ENCODE measurements at places on chromosomes 1 and 21.

GRCh38 chr1:95451904-95452303 is 217.9 kb downstream of the RWDD3 start:
- DNase-seq = no peak

GRCh38 chr1:107140703-107141490 is at the start of gene NTNG1:
Gene NTNG1 (plus strand): TSS chr1:107141039.
- no peak for DNase-seq

DNA sequence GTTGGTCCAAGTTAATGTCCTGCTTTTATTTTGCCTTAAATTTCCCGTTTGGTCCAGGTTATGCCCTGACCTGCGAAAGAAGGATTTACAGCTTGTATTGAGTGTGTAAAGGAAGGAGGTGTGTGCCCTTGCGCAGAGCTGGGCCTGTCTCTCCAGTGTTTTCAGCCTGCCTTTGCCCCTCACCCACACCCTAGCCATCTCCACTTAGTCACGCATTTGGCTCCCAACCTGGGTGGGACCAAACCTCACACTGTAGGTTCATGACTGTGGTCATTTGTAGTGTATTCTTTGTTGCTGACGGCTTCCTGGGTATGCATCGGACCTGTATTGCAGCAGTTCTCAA is 572 bp upstream of the SRSF10 start:
- peak; percentile 52 for DNase-seq

DNA sequence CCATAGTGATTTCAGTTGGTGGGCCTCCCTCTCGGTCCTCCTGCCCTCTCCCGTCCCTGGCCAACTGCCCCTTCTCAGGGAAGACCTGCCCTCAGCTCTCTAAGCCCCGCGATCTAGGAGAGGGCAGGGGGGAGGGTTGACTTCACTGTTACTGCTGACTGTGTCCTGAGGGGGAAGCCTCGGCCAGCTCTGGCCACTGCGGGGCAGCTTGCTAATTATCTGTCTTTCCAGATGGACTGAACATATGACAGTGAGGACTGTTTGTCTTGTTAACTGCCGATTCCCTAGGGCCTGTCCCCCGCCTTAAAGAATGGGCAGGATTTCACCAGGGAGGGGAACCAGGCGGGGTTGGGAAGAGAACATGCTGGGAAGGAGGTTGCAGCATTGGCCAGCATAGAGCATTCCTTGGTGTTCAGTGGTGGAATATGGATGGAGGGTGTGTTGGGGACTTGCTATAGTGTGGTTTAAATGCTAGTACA is 22.9 kb downstream of the NIPAL3 start:
- no peak for DNase-seq

- DNase-seq = no peak
Measured at GRCh38 chr1:104073463-104073902, 323.8 kb downstream of the AMY1C start.

- peak; percentile 64 for DNase-seq
Measured at GRCh38 chr1:213244664-213245091, 193.6 kb downstream of the RPS6KC1 start.

GRCh38 chr1:8325771-8326170 is 7.9 kb downstream of the SLC45A1 start:
- no peak for DNase-seq

DNA sequence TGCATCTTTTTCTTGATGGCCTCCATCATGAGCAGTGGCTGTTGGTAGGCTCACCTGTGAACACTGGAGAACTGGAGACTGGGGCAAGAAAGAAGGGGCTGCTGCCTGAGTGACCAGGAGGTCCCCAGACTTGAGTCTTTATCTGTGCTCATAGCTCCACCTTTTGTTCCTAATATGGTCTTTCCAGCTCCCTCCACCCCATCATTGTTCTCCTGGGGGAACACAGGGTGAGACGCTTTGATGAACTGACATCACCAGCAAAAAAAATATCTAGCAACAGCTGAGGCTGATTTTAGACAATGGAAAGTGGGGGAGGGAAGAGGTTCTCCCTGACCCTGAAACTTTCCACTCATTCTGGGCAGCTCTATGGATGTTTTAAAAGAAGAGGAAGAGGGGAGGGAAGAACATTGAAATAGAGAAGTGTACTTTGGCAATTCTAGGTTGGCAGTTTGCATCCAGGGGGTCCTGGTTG is at the start of gene TPM3:
TSS of gene TPM3 (minus strand) at position 111 of the 472 bp plus-strand sequence. CDS start at position 29, 82 bp downstream.
- DNase-seq = no peak

DNA sequence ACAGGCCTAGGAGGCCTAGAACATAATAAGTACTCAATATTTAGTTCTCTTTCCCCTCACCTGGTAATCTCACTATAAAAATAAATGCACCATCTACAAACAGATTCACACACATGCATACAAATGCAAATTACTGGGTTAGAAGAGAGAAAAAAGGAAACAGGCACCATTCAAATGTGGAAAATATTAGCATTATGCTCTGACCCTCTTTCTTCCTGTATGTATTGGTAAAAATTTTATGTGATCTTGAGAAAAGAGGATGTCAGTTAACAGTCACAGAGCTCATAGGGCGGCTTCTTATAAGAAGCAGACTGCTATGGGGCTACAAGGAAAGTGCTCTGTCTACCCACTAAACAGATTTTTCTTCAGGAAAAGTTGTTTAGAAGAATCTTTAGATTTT is 565.4 kb downstream of the LMO4 start:
- DNase-seq = no peak

- DNase-seq = no peak
Measured at GRCh38 chr1:201898992-201899391, 10.3 kb downstream of the SHISA4 start.

GRCh38 chr1:65756616-65757015 is 36.1 kb upstream of the PDE4B start:
- no peak for DNase-seq

DNA sequence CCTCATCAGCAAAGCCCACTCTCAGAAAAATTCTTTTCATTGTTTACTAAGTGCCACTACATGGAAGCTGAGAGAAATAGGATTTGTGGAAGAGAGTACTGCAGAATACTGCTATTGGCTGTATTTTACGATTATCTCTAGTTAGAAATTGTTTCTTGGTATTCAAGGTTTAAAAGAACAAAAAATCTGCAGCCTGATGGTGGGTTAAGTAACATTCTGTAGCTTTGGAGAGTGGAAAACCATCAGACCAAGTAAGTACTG is 27.3 kb downstream of the PTTG1IP start:
- no peak for DNase-seq

DNA sequence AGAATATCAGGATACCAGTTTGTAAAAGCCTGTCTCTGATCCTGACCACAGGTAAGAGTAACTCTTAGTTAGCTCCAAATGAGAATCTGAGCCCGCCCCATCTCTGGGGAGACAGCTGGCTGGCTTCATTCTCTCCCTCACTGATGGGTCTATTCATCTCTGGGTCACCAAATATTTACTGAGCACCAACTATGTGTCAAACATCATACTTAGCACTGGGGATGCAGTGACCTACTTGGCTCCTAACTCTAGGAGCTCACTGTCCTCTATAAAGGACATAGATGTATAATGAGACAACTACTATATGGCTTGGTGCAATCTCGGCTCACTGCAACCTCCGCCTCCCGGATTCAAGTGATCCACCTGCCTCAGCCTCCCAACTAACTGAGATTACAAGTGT is 29.8 kb upstream of the BCL10 start:
- no peak for DNase-seq

GRCh38 chr1:33130297-33130696 is 49.3 kb downstream of the AZIN2 start:
- DNase-seq = no peak

- DNase-seq = peak; percentile 63
Measured at GRCh38 chr1:153547560-153548551, 1.2 kb downstream of the S100A3 start.

DNA sequence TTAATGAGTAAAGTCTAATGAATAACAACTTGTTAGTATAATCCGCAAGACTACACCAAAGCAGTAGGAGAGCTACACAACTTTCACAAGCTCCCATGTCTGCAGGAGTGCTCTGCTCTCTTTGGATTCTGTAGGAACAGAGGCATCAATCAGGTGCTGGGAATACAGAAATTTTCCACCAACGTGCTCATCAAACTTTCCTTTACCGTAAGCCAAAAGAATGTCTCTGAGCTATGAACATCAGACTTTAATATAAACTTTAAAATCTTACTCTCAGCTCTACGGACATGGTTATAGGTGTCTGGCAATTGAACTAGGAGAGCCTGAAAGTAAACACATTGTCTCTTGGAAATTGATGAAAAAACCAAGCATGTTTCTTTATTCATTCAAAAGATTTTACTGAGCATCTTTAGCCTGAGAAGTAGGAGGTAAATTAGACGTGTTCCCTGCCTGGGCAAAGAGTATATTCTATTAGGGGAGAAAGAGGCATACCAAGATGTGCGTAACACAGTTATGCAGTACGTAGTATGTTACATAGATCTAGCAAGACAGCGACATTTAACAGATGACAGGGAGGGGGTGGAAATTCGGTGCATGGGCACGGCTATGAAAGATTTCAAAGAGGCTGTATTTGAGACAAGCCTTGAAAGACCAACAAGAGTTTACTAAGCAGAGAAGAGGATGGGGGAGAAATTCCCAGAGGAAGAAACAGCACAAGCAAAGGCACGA is 85.2 kb downstream of the TM2D1 start:
- no peak for DNase-seq

GRCh38 chr1:67290236-67290635 is 17.4 kb upstream of the IL12RB2 start:
- DNase-seq = no peak

DNA sequence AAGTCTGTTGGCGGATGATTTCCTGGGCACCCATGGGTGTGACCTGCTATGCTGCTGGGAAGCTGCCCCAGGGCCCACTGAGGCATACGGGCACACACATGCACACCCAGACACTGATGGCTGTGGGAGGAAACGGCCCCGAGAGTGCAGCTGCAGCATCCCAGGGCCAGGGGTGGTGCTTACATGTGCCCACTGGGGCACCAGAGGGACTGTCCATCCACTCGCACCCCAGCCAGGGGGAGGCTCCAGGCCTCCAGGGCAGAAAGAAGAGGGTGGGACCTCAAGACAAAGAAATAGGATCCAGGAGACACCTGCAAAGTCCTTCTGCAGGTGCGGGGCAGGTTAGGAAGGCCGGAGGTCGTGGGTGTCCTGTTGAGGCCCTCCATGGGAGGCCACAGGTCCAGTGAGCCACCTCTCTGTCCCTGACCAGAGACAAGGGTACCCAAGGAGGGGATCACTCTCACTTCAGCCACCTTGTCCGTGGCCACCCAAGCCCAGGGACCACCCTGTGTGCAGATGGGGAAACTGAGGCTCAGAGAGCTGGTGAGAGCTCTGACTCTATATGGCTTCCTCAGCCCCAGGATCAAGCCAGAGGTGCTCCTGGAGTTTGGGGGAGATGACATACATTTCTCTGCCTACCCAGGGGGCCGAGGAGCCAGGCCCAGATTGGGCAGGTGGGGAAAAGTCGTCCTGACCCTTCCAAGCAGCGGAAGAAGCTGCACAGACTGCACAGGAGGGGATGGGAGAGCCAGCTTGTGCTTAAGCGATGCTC is 57.1 kb downstream of the WNT9A start:
- no peak for DNase-seq

GRCh38 chr1:5971471-5972197 is 20.6 kb downstream of the NPHP4 start:
- DNase-seq = no peak

GRCh38 chr1:67332653-67333529 is 25.2 kb downstream of the IL12RB2 start:
- no peak for DNase-seq

DNA sequence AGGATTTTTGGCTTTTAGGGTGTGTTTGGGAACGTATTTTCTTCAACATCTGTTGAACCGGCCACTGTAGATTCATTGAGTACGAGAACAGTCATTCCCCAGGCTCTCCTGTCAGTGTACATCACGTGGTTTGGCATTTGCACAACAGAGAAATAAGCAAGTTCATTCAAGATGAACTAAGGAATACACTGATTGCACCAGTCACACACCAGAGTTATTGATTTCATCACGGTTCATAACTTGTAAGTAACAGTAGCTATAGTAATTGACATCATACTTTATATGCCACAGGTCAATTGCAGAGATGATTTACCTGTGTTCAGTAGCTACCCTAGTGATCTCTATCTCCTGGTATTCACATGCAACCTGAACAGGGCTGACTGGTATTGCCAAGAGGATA is 90.7 kb upstream of the ETS2 start:
- no peak for DNase-seq

DNA sequence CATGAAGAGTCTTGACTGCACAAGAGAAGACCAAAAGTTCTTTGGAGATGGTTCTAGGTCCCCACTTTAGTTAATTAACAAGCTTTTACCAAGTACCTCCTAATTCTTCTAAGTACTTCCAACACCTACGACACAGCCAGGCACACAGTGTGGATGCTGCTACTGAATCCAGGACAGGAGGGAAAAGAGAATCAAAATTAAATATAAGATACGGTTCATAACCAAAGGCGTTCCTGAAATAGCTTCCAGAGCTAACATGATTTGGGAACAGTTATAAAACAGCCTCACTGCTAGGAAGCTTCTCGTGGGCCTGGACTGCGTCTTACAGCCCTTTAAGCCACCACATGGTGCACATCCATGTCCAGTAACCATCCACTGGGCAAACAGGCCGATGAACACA is 75.0 kb downstream of the CD34 start:
- no peak for DNase-seq

DNA sequence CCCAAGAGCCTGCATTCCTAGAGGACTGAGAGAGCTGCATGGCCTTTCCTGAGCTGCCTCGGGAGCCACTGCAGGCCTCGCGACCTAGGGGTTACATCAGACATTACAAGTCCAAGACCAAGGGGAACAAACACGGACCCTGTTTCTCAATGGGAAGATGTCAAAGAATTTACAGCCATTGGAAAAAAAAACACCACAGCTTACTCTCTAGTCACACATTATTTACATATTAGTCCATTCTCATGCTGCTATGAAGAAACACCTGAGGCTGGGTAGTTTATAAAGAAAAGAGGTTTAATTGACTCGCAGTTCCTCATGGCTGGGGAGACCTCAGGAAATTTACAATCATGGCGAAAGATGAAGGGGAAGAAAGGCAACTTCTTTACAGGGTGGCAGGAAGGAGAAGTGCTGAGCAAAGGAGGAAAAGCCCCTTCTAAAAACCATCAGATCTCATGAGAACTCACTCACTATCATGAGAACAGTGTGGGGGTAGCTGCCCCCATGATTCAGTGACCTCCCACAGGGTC is 8.4 kb upstream of the PRMT2 start:
- no peak for DNase-seq

DNA sequence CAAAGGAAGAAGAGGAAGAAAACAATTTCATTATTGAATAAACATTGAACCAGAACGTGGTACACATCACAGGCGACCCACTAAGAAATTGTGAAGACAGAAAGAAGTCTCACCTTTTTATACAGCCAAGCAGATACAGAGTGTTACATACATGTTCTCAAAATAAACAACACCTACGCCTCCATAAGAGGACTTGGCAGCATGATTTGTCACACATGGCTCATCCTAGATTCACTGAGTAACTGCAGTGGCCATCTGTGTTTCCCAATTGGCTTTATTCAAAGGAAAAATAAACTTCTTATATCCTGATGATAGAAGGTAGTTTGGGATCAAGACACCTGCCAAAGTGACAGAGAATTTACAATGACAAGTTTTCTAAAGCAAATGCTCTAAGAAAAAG is 7.6 kb upstream of the KRTAP19-8 start:
- DNase-seq = no peak

- no peak for DNase-seq
Measured at GRCh38 chr21:28543975-28544374, 448.7 kb downstream of the LTN1 start.
